CD8-positive, alpha-beta memory T cell (primary cell): ENCODE measurements at places on chromosomes 2 and 18. TPM values are rescaled to one million over a fixed set of nuclear protein-coding genes. Genes with fewer than 3 reads are reported as not detected.

DNA sequence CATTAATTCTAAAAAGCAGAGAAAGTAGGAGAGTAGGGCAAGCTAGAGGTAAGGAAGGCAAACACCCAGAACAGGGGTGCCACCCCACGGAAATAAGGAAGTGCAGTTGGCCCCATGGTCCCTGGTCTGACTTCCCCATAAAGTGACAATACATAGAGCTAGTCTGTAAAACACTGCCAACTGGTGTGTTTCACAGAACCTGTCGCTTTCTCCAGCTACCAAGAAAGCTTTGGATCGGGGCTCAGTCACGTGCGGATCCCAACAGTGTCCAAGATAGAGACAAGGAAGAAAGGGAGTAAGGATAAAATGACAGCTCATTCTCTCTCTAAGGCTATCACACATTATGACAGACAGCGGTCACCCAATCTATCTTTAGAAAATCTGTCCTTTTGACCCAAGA lies 36.4 kb downstream of the TBC1D8 start:
- DNase-seq, result no peak

DNA sequence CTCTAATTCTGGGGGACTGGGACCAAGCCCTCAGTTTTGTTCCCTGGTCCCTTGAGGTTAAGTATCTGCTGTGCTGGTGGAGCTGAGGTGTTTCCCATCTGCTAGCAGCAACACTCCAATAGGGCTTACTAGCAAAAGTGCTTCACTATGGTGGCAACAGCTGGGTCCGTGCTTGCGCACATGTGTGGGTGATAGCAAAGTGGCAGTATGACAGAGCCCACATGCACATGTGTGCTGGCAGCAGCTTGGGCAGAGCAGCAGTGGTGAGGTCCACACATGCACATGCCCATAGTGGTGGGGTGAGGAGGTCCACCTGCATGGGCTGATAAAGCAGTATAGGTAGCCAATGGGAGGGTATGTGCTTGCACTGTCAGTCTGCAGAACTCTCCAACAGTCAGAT lies 1723.7 kb downstream of the SUCLG1 start:
- no peak for DNase-seq

DNA sequence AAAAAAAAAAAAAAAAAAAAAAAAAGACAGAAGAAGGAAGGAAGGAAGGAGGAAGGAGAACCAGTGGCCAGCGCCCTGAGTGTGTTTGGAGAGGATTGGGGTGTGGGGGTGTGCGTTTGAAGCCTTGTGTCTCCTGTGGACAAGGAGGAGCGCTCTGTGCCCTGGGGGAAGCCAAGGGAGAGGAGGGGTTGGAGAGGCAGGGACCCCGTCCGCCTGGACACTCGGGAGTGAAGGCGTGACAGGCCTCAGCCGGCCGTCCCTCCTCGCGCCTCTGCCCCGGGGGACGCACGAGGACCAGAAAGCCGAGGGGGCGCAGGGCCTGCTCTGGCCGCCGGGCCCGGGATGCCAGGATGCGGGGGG lies 44.9 kb downstream of the SERTAD2 start:
- no peak for DNase-seq

- DNase-seq, result no peak
Observed at GRCh38 chr2:221572821-221573429, 821 bp upstream of the EPHA4 start.

DNA sequence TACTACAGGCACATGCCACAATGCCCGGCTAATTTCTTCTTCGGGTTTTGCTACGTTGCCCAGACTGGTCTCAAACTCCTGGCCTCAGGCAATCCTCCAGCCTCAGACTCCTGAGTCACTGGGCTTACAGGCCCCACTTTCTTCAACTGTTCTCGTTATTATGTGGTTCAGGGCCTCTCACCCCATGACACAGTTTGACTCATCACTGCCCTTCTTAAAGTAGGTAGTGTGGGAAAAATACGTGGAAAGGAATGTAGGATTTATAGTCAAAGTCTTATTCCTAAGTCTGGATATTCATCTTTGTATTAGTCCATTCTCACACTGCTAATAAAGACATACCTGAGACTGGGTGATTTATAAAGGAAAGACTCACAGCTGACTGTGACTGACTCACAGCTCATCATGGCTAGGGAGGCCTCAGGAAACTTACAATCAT lies 19.4 kb downstream of the CENPA start:
- DNase-seq, result no peak

GRCh38 chr2:195304310-195304709 lies 352.7 kb upstream of the SLC39A10 start:
- no peak for DNase-seq

- DNase-seq, result no peak
Observed at GRCh38 chr2:124149571-124149970, 124.5 kb downstream of the CNTNAP5 start.

- DNase-seq, result no peak
Observed at GRCh38 chr2:218975060-218975777, 9.8 kb downstream of the FEV start.

DNA sequence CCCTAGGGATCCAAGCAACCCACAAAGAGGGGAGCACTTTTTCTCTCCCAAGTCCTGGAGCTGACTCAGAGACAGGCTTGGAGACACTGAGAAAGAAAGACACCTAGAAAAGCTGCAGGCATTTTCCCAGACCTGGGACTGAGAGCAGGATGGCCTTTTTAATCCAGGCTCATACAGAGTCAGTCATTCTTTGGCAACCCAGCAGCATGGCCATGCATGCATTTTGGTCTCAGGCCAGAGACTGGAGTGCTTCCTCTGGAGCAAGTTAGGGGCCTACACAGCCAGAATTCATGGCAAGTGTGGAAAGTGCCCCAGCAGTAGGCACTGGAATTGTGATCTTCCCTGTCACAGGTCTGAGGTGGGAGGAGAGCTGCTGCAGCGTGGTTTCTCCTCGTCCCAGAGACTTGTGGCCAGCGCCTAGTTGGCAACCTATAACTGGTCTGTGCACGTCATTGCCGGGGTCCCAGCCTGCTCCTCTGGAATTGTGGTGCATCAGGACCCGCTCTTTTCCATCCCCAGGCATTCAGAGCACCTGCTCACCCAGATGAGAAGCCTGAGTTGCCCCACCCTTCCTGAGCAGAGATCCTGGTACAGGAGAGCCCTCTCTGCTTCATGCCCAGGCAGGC lies 231.9 kb upstream of the RAB6C start:
- no peak for DNase-seq

- DNase-seq, result no peak
Observed at GRCh38 chr2:181308766-181309515, 148.2 kb upstream of the ITGA4 start.

DNA sequence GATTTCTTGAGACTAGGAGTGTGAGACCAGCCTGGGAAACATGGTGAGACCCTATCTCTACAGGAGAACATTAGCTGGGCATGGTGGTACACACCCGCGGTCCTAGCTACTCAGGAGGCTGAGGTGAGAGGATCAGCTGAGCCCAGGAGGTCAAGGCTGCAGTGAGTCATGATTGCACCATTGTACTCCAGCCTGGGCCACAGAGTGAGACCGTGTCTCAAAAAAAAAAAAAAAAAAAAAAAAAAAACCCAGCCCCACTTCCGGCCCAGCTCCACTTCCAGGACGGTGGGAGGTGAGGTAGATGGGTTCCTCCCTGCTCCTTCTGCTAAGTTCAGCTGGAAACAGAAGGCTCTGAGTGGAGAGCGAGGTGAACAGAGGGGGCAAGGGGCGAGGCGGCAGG lies 41.4 kb upstream of the NFATC1 start:
- no peak for DNase-seq

- DNase-seq, result no peak
Observed at GRCh38 chr2:133657591-133657990, 89.3 kb upstream of the NCKAP5 start.

DNA sequence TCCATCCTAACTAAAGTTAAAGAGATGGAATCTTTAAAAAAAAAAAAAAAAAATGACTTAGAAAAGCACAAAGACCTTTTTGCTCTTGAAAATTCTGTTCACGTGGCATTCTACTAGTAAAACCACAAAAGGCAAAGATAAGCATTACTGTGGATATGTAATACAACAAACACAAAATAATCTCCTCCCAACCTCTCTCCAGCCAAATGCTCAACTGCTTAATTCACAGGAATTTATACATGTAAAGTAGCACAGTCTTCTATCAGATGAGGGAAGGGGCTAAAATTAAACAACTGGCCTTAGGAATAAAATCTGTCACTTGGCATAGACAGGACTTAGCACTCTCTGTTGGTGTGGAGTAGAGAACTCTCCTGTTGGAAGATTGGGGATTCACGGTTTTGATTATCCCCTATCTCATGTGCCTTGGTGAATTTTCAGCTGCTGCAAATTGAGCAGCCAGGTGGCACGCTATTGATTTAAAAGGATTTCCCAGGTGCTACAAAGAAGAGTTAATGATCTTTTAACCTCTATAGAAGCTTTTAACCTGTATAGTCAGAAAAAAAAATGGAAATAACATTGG lies 57.4 kb downstream of the ATIC start:
- DNase-seq, result no peak

DNA sequence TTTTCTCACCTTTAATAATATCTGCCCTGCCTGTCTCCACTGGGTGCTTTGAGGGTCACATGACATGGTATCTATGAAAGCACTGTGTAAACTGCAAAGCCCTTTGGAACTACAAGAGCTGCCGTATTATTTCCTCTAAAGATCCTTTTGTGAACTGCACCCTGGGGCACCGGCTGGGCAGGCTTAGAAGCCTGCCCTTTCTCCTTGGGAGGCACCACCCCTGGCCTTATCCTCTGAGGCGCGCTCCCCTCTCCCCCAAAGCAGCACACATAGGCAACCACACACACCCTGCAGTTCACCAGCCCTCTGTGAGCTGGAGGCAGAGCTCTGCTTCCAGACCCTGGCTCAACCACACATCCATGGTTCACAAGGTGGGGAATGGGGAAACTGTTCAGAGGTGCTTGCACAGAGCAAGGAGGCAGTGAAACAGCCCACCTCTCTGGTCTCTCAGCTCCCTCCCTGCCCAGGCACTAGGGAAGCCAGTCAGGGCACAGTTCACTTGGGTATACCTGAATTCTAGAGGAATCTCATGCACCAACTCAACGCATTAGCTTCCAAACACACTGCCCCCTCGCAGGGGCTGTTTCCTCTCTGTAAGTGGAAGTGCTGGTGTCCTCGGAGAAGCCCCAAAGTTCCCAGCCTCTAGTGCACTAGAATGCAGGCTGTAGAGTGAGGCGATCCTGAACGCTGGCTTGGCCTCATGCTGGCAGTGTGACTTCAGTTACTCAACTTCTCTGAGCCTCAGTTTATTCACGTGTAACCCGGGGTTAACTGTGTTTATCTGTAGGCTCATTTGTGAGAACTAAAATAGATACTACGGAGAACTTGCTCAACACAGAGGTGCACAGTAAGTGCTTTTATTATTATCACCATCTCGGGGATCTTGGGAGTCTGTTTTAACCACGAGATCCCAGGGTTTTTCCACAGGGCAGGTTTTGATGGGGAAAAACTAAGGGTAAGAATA lies 11.0 kb downstream of the SIGLEC15 start:
- DNase-seq, result no peak

- no peak for DNase-seq
Observed at GRCh38 chr2:148924514-148925178, 49.6 kb downstream of the KIF5C start.

DNA sequence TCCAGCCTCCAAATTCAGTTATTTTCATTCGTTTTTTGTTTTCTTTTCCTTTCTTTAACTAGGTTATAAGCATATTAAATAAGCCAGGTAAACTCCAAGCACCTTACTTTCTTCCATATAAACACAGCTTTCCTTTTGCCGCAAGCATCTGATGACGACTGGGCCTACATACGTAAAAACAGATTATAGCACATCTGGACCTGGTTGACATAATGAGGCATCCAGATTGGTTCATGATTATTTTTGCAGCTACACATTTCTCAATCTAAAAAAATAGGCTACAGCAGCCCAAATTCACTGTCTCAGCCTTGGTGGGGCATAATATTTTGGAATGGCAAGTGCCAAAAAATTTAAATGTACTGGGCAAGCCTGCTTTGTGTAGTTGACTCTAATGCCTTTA lies 7.7 kb downstream of the CYP1B1 start:
- DNase-seq, result no peak

The CNDP1 gene
- 0.09 TPM for total RNA-seq

The SCN3A gene
- total RNA-seq, result not detected

The NCKAP5 gene
- total RNA-seq, result not detected

The CFAP221 gene
- total RNA-seq, result not detected

The AQP12B gene
- not detected for total RNA-seq

The SCYGR6 gene
- total RNA-seq, result not detected

The ABCA12 gene
- total RNA-seq, result not detected

The ATOH8 gene
- total RNA-seq, result not detected

The GCKR gene
- not detected for total RNA-seq

The CROCC2 gene
- not detected for total RNA-seq
